Right renal cortex interstitium (tissue), 3 donors: ENCODE measurements at places on chromosomes 3 and 15. TPM values are rescaled to one million over a fixed set of nuclear protein-coding genes. Genes with fewer than 3 reads are reported as not detected.
A peak's percentile ranks its signal among the peaks of the same experiment; 100 is the strongest.

SHC4 gene
- polyA plus RNA-seq = 3.1 TPM

WDR72 gene
- 78.8 TPM for polyA plus RNA-seq

POLQ gene
- polyA plus RNA-seq = 6.8 TPM

PLSCR2 gene
- 1.00 TPM for polyA plus RNA-seq

DNA sequence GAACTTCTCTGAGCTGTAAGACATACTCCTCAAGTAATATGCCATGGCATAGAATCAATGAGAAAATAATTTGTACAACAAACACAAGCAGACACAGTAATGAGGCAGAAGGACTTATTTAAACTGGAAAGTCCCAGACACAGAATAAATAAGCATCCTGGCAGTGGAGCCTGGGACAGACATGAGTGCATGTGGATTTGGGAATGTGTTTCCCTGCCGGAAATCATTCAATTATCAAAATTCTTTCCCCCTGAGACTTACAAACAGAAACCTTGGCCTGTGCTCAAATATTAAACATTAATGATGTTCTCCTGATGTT lies 520.1 kb downstream of the ROBO1 start:
- DNase-seq = peak; percentile 27

- no peak for DNase-seq
These were observed 242.5 kb downstream of the CADPS start for GRCh38 chr3:62632510-62633294.

- DNase-seq = no peak
These were observed 139.7 kb upstream of the BNIP2 start for GRCh38 chr15:59828861-59829260.

DNA sequence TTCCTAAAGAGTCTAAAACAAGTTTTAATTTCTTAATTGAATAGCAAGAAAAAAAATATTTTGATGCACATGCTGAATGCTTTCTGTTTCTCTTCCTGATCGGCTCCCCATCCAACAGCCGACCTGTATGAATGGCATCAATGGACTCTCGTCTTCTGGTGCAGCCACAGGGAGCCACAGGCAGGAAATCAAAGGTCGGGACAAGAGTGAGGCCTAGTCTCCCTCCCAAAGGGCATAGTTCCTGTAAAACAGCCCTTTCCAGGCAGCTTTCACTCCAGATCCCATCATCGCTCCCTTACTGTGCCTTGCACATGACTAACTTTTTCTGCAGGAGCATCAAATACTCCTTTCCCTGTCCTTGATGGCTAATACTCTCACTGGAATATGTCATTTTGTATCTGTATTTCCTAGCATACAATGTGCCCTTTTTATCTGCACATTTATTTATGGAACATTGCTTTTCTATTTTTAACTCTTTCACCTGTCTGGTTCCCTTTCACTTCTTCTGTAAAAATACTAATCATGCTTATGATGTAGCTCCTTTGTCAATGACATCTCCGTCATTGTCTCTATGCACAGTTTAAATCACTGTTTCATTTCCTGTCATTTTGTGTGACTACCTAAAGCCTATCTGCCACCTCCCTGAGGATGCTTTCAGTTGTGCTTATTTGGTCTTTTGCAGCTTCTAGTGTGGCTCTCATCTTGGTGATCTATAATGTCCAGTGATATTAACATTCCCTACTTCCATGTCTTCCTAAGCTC lies 326.2 kb downstream of the CTNNB1 start:
- no peak for DNase-seq

GRCh38 chr3:44424758-44425157 lies 52.7 kb downstream of the ZNF445 start:
- no peak for DNase-seq

GRCh38 chr3:88059380-88060170 lies 520 bp downstream of the ZNF654 start:
- DNase-seq = peak; percentile 7

DNA sequence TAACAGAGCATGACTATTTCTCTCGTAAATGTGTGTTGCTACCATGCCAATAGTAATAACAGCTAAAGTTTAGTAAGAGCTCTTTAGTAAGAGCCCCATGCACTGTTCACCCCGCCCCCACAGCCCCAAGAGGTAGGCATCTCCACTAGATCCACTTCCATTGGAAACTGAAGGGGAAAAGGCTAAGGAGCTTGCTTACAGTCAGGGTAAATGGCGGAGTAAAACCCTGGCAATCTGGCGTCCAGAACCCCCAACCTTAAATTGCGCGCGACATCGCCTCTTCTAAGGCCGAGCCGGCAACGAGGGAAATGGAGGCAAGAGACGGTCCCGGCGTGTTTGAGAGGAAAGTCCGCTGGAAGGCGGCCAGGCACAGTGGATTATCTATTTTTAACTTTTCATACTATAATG lies 654 bp upstream of the C3orf38 start:
- DNase-seq = peak; percentile 13
